ENCODE measurements at places on chromosomes 7 and 10.

- peak; percentile 82 for DNase-seq
Observed at GRCh38 chr10:31000071-31000782, 31.4 kb downstream of the ZNF438 start.

DNA sequence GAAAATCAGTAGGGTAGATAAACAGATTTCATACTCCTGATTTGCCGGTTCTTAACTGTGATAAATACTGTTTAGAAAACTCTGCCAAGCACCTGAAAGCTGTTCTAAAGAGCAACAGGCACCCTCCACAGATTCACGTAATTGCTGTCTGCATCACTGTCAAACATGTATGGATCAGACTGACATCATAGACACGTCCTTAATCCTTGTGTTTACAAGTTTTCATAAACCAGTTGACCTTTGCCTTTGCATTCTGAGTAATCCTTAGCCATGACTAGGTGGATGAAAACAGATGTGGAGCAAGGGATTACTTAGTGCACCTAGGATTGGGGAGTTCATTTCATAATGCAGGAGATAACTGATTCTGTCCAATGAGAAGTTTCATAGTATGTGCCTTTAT lies 41.6 kb downstream of the SLC39A12 start:
- DNase-seq: no peak

DNA sequence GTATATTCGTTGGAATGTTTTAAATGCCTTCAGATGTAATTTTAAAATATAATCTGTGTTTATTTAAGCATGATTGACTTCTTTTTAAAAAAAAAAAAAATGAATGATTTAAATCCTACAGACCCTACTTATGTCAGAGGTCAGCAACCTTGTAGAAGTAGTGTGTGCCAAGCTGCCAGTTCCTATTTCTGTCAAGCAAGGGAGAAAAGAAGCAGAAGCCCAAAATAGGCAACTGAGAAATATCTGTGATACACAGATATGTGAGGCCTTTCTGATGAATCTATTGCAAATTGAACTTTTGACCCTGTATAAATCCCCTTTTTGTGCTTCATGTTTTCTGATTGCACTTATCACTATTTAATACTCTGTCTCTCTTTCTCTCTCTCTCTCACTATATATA lies 199.5 kb downstream of the LRRN3 start:
- no peak for DNase-seq

DNA sequence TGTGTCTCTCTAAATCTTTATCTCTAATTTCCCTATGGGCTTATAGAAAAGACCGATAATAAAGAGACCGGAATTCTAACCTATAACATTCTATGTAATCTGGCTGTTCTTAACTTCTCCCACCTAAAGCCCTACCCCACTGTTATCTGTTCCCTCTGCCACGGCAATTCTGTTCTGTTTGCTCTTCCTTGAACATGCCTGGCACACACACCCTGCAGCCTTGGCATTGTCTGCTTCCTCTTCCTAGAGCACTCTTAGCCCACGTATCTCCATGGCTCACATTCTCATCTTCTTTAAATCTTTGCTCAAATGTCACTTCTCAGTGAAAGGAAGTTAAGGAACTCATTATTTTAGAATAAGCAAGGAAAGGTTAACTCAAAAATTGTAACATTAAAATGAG lies 309.2 kb downstream of the GPR158 start:
- no peak for DNase-seq

GRCh38 chr7:84792231-84792893 lies 394.5 kb downstream of the SEMA3D start:
- DNase-seq: no peak

GRCh38 chr10:59283456-59284091 lies 78.8 kb downstream of the FAM13C start:
- no peak for DNase-seq

GRCh38 chr7:124130-124949 lies 68.0 kb upstream of the FAM20C start:
- DNase-seq: no peak

- no peak for DNase-seq
Observed at GRCh38 chr10:112847778-112848177, 102.3 kb upstream of the TCF7L2 start.

DNA sequence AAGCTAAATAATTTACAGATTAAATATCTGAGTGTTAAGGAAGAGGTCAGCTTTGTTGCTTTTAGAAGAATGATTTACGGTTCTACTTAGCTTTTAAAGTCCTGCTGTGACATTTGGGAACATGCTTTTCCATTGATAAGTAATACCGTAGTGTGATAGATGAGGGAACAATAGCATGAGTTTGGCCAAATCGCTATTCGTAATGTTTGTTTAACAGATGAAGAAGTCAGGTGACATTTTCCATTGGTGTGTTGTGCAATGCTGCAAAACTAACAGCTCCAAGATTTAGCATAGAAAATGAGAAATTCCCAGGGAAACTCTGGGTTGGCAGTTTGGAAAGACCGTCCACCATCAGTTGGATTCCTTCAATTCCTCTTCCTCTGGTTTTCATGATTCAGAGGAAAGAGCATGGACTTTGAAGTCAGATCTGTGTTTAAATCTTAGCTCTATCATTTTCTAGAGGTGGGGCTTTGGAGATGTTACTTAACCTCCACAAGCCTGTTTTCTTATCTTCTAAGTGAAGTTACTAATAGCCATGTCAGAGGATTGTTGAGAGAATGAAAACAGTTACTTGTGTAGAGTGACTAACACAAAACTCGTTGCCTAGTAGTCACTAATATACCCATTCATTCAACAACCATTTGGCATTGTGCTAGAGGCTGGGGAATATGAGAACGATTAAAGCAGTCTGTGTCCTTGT lies 140.4 kb upstream of the BMPER start:
- peak; percentile 5 for DNase-seq

- DNase-seq: no peak
Observed at GRCh38 chr7:50633414-50633710, 68.2 kb upstream of the DDC start.

GRCh38 chr10:101848894-101849351 lies 5.3 kb upstream of the KCNIP2 start:
- no peak for DNase-seq

DNA sequence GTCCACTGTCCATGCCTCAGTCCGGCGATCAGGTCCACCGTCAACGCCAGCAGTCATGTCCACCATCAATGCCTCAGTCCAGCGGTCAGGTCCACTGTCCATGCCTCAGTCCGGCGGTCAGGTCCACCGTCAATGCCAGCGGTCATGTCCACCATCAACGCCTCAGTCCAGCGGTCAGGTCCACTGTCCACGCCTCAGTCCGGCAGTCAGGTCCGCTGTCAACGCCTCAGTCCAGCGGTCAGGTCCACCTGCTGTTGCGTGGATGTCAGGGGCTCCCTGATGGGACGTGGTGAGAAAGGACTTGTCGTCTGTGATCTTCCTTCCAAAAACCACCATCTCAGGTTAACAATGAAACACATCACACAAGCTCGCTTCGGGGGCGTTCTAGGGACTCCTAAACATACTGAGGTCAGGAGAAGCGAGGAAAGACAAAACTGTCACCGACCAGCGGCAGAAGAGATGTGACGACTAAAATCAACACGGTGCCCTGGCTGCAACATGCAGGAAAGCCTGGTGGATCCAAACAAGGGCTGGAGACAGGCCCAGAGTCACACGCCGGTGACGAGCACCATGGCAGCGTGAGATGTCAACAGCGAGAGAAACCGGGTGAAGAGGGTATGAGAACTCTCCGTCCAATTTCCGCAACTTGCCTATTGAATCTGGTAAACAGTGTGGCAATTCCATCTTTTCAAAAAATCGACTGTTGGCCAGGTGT lies 264.2 kb downstream of the MAD1L1 start:
- no peak for DNase-seq

DNA sequence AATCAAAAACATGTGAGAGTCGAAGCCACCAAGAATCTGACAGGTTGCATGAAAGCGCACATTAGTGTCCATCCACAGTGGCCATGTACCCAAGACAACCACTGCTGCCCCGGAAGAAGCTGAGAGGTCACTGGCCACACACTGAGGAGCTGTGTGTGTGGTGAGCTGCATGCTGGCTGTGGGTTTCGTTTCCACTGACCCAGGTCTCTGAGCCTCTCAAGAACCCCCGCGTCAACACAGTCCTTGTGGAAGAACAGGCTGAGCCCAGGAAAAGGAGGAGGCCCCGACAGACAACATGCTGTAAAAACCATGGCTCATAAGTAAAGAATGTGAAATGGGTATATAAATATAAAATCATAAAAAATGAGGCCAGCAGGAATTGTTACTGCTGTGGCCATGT lies 8.2 kb downstream of the VIPR2 start:
- no peak for DNase-seq

- peak; percentile 8 for DNase-seq
Observed at GRCh38 chr7:17682586-17682985, 257.7 kb downstream of the SNX13 start.

DNA sequence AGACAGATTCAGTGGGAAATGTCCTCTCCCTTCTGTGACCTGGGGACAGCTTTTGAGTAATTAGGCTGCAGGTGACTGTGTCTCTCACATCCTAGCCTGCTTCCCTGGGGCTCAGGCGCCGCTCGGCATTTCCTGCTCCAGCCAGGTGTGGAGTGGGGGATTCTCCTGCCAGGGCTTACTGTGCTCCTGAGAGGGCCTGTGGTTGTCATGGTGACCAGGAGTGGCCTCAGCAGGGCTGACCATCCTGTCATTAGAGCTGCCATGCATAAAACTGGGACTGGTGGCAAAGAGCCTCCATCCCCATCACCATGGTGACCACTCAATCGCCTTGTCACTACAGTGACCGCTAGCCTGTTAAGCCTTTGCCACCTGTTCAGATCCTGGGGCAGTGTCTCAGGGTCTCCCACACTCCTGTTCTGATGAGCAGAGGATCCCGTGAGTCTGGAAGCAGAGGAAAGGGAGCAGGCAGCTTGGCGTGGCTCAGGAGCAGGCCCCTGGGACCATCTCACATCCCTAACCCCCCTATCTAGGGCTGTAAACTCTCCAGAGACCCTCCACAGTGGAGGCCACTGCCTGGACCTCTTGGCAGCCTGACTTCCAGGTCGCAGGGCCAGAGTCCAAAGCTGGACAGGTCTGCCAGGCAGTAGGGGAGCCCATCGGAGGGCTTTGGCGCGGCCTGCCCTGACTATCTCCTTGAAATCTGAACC lies at the start of gene GCK:
Gene GCK, minus strand, starts transcription at position 154 of the 707 bp plus-strand sequence. CDS start 486 bp downstream, outside the sequence.
- peak; percentile 62 for DNase-seq

- DNase-seq: peak; percentile 20
Observed at GRCh38 chr7:34752929-34753328, 94.9 kb downstream of the NPSR1 start.

GRCh38 chr7:767941-768731 lies 41.1 kb upstream of the PRKAR1B start:
- peak; percentile 100 for DNase-seq

- DNase-seq: no peak
Observed at GRCh38 chr7:74038194-74038961, 10.4 kb downstream of the ELN start.

DNA sequence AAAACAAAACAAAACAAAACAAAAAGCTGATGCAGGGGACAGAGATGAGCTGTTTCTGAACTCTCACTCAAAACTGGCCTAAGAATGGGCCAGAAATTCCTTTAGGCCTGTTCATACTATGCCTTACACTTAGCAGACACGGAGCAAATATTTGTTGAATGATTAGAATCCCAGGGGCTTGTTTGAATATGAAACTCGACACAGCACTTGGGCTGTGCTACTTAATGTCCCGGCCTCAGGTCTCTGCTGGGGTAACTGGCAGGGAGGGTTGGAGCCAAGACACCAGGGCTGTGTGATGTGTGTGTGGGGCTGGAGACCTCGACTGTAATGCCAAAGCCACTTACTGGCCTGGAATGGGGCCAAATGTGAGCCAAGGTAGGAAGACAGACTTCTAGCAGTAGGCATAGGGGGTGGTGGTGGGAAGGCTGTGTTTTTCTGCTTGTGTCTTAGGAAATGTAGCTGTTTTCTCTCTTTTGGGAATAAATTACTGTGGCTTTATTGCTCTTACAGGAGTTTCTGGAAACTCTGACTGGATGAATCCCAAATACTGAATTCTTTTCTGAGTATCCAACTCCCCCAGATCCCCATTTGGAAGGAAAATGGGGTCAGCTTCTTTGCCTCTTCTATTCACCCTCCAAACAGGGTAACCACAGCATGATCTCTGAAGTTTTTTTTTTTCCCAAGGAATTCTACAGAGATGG lies 66.7 kb downstream of the EMX2 start:
- peak; percentile 92 for DNase-seq

DNA sequence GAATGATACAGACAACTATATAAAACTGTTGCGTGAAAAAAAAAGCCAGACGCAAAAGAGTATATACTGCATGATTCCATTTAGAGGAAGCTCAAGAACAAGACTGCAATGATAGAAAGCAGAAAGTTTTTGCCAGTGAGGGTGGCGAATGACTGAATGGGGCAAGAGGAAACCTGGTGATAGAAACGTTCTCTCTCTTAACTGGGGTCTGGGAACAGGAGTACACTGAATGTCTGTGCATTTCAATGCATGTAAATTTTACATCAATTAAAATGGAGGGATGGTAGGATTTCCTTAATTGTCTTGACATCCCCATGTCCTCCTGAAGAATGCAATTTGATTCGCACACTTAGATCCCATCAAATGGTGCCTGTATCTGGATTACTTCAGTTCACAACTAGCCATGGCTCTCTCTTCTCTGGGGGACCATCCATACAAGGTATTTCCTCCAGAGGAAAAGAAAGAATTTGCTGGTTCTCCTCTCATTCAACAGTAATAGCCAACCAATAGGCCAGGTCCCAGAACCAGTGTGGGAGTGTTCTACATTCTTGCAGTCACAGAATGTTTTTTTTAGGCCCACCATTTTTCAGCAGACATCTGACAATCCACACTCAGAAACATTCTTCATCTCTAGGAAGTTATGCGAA lies 221.0 kb upstream of the KLF14 start:
- no peak for DNase-seq

- DNase-seq: peak; percentile 75
Observed at GRCh38 chr7:332646-333392, 42.8 kb downstream of the FOXL3 start.

DNA sequence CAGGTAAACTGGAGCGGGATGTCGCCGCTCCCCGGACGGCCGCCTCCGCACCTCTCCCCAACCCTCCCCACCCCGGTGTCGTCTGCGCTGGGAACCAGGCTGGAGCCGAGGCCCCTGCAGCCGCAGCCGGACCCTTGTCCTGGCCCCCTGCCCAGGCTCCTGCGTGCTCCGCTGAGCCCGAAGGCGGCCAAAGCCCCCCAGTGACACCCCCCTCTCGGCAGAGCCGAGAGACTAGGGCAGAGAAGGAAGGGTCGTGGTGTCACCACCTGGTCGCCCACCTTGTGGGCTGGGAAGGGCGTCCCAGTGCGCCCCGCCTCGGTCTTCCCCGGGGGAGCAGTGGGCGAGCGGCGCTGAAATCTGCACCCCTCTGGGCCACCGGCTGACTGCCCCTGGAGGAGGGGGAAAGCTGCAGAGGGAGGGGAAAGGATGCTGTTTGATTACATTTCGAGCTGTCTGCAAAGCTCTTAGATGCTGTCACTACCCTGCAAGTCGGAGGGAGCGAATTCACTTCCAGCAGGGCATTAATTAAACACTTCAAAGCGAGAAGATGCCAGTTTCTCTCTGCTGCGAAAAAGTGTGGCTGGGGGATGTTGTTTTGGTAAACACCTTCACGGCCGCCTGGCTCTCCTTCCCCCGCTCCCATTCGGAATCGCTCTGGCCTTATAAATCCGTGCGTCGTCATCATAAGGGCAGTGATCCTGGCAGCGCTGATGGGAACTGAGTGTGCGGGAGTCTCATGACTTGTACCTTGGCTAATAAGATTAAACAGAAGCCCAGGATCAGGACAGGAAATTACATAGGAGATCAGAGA lies 622 bp downstream of the DYNC1I1 start:
- peak; percentile 25 for DNase-seq

Measured in kidney tubule cell (primary cell).